ENCODE measurements at places on chromosomes 1 and 21.

- no peak overlapping the region for H3K4me3 ChIP-seq
- H3K36me3 ChIP-seq: no peaks in the 10 kb centered on the region
- peak; percentile 85 for DNase-seq
- H3K4me1 ChIP-seq: peaks cover 6% of the 10 kb centered on the region
Measured at GRCh38 chr1:43073490-43074230, 98.4 kb downstream of the EBNA1BP2 start.

DNA sequence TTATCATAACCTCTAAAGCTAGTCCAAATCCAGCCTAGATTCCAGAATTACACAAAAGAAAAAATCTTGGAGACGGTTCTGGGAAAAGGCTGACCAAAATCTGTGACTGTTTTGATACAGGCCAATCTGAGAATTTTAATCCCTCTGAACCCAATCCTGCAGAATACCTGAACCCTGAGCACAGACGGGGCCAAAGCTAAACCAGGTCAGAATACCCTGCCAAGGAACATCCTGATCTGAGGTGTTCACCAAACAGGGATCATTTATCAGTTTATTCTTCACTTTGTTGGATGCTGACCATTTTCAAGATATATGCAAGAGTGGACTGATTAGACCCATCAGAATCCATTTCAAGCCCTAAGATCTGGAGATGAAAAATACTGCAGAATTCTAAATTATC lies 3.6 kb downstream of the RC3H1 start:
- H3K4me3 ChIP-seq: no peak overlapping the region
- peaks cover 30% of the 10 kb centered on the region for H3K4me1 ChIP-seq
- DNase-seq: no peak
- no peaks in the 10 kb centered on the region for H3K36me3 ChIP-seq
- no peak overlapping the region for H3K27ac ChIP-seq
- H3K27me3 ChIP-seq: no peaks in the 10 kb centered on the region

- H3K27me3 ChIP-seq: no peaks in the 10 kb centered on the region
- H3K36me3 ChIP-seq: peaks cover 19% of the 10 kb centered on the region
- DNase-seq: peak; percentile 43
- H3K27ac ChIP-seq: peak overlapping the region; percentile 66
- peak overlapping the region; percentile 97 for H3K4me3 ChIP-seq
- H3K4me1 ChIP-seq: peaks cover 11% of the 10 kb centered on the region
Measured at GRCh38 chr1:67429528-67430357, 459 bp downstream of the SERBP1 start.

- no peaks in the 10 kb centered on the region for H3K4me1 ChIP-seq
- DNase-seq: no peak
- H3K27ac ChIP-seq: no peak overlapping the region
Measured at GRCh38 chr1:222928212-222928611, 113.4 kb downstream of the DISP1 start.

- H3K36me3 ChIP-seq: no peaks in the 10 kb centered on the region
- no peak overlapping the region for H3K27ac ChIP-seq
Measured at GRCh38 chr1:155037043-155037442, 3.4 kb downstream of the DCST1 start.

DNA sequence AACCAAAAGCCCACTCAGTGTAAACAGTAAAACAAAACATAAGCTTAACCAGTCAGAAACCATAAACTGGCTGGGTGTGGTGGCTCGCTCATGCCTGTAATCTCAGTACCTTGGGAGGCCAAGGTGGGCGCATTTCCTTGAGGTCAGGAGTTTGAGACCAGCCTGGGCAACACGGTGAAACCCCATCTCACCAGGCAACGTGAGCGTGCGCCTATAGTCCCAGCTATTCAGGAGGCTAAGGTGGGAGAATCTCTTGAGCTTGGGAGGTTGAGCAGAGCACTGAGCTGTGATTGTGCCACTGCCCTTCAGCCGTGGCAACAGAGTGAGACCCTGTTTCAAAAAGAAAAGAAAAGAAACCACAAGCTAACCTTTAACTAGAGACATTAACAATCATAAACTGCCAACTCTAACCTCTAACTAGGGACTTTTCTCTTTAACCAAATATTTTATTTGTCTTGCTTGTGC lies 13.1 kb upstream of the PRRC2C start:
- no peak for DNase-seq
- no peaks in the 10 kb centered on the region for H3K27me3 ChIP-seq
- no peaks in the 10 kb centered on the region for H3K4me1 ChIP-seq
- no peaks in the 10 kb centered on the region for H3K36me3 ChIP-seq
- H3K4me3 ChIP-seq: no peak overlapping the region
- H3K27ac ChIP-seq: no peak overlapping the region

GRCh38 chr1:22527555-22528296 lies 35.6 kb upstream of the EPHA8 start:
- H3K27me3 ChIP-seq: no peaks in the 10 kb centered on the region
- H3K27ac ChIP-seq: no peak overlapping the region
- H3K4me1 ChIP-seq: no peaks in the 10 kb centered on the region
- no peak overlapping the region for H3K4me3 ChIP-seq
- DNase-seq: no peak

GRCh38 chr1:111732718-111733117 lies 6.5 kb downstream of the INKA2 start:
- no peaks in the 10 kb centered on the region for H3K36me3 ChIP-seq
- peaks cover 9% of the 10 kb centered on the region for H3K4me1 ChIP-seq
- no peak for DNase-seq
- no peak overlapping the region for H3K27ac ChIP-seq

- no peaks in the 10 kb centered on the region for H3K36me3 ChIP-seq
- H3K4me1 ChIP-seq: no peaks in the 10 kb centered on the region
- H3K27me3 ChIP-seq: no peaks in the 10 kb centered on the region
- DNase-seq: no peak
- no peak overlapping the region for H3K27ac ChIP-seq
Measured at GRCh38 chr1:106584676-106585075, 471.8 kb upstream of the PRMT6 start.

GRCh38 chr1:37151789-37152188 lies 117.5 kb upstream of the GRIK3 start:
- H3K36me3 ChIP-seq: no peaks in the 10 kb centered on the region
- no peak overlapping the region for H3K4me3 ChIP-seq
- no peak for DNase-seq
- no peaks in the 10 kb centered on the region for H3K27me3 ChIP-seq
- no peaks in the 10 kb centered on the region for H3K4me1 ChIP-seq
- H3K27ac ChIP-seq: no peak overlapping the region

DNA sequence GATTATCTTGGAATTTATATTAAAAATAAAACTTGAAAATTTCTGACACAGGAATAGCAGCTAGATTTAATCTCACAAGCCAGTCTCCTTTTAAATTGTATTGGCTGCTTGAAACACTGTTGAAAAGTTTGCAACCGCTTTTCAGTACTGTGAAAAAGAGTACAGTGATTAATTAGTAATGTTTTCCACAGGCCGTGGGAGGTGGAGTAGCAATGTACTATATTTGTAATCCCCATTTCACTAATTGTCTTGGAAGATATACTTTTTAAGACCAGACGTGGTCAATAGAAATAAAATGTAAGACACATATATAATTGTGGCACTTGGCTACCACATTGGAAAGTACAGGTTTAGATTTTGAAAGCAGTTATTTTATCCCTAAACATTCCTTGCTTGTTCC lies 40.8 kb upstream of the MYOCOS start:
- no peak overlapping the region for H3K4me3 ChIP-seq
- no peaks in the 10 kb centered on the region for H3K27me3 ChIP-seq
- no peaks in the 10 kb centered on the region for H3K4me1 ChIP-seq

DNA sequence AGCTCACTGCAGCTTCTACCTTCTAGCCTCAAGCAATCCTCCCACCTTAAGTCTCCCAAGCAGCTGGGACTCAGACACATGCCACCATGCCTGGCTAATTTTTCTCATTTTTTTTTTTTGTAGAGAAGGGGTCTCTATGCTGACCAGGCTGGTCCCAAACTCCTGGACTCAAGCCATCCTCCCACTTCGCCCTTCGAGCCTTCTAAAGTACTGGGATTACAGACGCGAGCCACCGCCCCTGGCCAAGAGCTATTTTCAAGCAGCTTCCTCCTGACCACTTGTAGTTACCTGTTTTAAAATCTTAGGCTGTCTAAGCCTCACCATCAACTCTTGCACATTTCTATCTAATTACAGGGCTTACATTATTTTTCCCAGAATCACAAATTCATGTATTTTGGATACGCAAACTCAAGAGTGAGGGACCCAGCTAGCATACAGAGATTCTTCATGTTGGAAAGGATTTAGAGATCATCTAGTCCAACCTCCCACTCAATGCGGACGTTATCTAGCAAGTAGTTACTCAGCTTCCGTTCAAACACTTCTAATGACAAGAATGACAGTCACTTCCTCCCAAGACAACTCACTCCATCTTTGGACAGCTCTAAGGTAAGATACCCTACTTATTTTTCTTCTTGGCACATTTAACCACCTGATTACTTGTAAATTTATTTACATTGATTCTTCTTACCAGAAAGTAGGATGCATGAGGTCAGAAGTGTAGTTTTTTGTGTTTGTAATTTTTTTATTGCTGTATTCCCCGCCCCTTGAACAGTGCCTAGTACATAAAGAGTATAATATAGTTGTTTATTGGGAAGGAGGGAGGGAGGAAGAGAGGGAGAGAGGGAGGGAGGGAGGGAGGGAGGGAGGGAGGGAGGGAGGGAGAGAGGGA lies 65.4 kb downstream of the LUZP1 start:
- no peak for DNase-seq
- H3K36me3 ChIP-seq: no peaks in the 10 kb centered on the region
- H3K27ac ChIP-seq: peak overlapping the region; percentile 34
- no peaks in the 10 kb centered on the region for H3K27me3 ChIP-seq
- peaks cover 38% of the 10 kb centered on the region for H3K4me1 ChIP-seq
- H3K4me3 ChIP-seq: no peak overlapping the region

- H3K4me3 ChIP-seq: no peak overlapping the region
- H3K27ac ChIP-seq: no peak overlapping the region
- no peak for DNase-seq
- H3K36me3 ChIP-seq: peaks cover 33% of the 10 kb centered on the region
Measured at GRCh38 chr21:33240404-33240803, 10.7 kb downstream of the IFNAR2 start.

DNA sequence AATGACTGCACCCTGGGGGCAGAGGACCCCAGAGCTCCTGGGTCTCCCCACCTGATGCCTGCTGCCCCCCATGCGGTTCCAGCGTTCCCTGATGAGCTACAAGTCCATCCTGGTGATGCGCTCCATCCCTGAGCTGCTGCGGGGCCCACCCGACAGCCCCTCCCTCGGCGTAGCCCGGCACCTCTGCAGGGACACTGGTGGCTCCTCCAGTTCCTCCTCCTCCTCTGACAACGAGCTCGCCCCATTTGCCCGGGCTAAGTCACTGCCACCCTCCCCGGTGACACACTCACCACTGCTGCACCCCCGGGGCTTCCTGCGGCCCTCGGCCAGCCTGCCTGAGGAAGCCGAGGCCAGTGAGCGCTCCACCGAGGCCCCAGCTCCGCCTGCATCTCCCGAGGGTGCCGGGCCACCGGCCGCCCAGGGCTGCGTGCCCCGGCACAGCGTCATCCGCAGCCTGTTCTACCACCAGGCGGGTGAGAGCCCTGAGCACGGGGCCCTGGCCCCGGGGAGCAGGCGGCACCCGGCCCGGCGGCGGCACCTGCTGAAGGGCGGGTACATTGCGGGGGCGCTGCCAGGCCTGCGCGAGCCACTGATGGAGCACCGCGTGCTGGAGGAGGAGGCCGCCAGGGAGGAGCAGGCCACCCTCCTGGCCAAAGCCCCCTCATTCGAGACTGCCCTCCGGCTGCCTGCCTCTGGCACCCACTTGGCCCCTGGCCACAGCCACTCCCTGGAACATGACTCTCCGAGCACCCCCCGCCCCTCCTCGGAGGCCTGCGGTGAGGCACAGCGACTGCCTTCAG lies 35.5 kb downstream of the TRIM11 start:
- H3K27me3 ChIP-seq: no peaks in the 10 kb centered on the region
- no peak overlapping the region for H3K27ac ChIP-seq
- H3K4me1 ChIP-seq: no peaks in the 10 kb centered on the region
- DNase-seq: no peak
- no peak overlapping the region for H3K4me3 ChIP-seq
- no peaks in the 10 kb centered on the region for H3K36me3 ChIP-seq

- H3K27me3 ChIP-seq: no peaks in the 10 kb centered on the region
- H3K36me3 ChIP-seq: no peaks in the 10 kb centered on the region
- H3K4me1 ChIP-seq: no peaks in the 10 kb centered on the region
- no peak overlapping the region for H3K4me3 ChIP-seq
Measured at GRCh38 chr1:157704878-157705277, 4.3 kb upstream of the FCRL3 start.

DNA sequence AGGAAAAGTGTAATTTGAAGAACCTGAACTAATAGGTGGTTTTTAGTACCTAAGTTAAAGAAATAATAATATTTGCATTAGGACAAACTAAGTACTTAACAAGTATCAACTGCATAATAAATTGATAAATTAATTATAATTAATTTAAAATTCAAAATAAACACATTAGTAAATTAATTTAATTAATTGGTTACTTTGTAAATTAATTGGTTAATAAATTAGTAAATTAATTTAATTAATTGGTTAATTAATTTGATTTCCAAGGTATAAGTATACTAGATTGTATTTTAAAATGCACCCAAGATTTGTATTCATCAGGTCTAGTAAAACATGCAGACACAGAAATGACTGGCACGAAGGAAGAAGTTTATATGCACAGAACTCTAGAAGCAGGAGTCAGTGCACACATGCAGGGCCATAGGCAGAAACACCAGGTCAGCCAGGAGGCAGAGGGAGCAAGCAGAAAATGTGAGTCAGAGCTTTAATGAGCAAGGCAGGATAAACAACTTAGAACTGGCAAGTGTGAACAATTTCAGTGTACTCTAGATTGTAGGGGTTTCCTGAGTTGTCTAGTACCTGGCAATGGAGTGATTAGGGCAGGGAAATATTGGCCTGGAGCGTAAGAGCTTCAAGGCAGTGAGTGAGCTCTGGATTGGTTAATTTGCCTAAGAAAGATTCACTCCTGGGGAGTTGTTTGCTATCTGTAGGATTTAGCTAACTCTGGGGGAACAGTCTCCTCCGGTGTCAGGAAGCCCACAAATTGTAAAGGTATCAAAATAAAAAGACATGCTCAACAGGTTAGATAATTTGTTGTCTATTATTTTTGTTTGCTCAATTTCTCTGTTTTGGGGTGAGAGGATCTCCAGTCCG lies 665.7 kb downstream of the MRPL39 start:
- H3K27ac ChIP-seq: no peak overlapping the region
- no peaks in the 10 kb centered on the region for H3K4me1 ChIP-seq
- no peaks in the 10 kb centered on the region for H3K27me3 ChIP-seq

DNA sequence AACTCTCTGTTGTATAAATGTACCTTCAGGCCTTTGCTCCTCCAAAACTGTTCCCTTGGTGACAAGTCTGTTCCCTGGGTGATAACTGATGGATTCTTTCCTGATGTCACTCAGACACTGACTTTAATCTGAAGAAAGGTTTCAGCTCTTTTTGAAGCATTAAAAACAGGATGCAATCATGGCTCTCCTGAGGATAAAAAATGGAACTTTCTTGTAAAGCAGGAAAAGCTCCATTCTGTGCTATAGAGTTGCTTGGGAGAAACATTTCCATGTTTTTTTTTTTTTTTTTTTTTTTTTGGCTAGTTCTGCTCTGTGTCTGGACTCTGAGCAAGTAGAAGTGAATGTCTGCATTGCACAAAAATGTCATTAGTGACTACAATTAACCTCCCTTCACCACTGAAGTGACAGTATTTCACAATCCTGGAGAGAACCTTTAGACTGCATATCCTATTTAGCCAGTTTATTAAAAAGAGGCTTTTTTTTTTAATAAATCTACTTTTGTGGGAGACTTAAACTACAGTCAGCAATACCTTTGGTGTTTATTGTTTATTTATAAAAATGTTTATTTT lies 101.7 kb upstream of the PRMT6 start:
- DNase-seq: no peak
- H3K27me3 ChIP-seq: no peaks in the 10 kb centered on the region
- H3K27ac ChIP-seq: no peak overlapping the region
- H3K4me1 ChIP-seq: no peaks in the 10 kb centered on the region
- no peaks in the 10 kb centered on the region for H3K36me3 ChIP-seq

Measured in CD4-positive, alpha-beta T cell (primary cell).